ENCODE measurements at places on chromosomes 13 and 19.
A peak's percentile ranks its signal among the peaks of the same experiment; 100 is the strongest.

GRCh38 chr13:81197483-81197882 lies 856.6 kb upstream of the SPRY2 start:
- DNase-seq, result no peak

DNA sequence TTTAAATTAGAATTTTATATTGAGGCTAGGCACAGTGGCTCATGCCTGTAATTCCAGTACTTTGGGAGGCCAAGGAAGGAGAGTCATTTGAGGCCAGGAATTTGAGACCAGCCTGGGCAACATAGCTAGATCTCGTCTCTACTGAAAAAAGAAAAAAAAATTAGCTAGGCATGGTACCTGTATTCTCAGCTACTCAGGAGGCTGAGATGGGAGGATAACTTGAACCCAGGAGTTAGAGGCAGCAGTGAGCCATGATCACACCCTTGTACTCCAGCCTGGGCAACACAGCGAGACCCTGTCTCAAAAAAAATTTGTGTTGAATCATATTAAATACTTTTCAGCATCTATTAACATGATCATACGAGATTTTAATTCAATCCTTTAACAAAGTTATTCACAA lies 4.9 kb downstream of the PMIS2 start:
- no peak for DNase-seq

- DNase-seq, result peak; percentile 34
Observed at GRCh38 chr19:54481326-54481930, 8.3 kb upstream of the CDC42EP5 start.

DNA sequence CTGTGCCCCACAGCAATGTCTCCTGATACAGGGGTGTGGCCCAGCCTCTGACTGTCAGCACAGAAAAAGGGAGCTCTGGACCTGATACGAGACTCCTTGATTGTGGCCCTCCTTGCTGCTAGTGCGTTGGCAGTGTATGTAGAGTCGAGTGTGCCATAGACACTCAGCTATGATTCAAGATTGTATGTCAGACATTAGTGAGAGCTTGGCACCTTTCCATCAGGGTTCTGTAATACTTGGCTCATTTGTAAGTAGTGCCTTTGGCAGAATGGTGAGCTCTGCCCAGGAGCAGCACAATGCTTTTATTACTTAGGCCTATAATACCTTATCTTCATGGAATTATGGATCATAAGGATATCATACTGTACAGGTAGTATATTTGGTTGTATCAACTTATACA lies 83.4 kb downstream of the ATP8A2 start:
- no peak for DNase-seq

DNA sequence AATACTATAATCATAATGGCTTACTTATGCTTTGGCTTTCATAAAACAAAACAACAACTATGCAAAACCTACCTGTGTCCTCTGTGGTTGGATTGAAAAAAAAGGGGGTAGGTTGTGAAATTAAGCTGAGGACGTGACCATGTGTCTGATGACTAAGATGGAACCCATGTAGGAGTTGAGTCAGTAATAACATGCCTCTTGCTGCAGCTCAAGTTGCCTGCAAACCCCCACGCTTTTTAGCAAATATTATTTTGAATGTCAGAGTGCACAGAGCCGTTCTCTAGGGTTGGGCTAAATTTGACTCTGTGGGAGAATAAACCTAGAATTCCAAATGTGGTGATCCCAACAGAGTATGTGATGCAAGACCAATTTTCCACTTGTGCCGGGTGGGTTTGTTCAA lies 209.3 kb downstream of the KCNRG start:
- no peak for DNase-seq

GRCh38 chr13:98525456-98526181 lies 51.3 kb downstream of the STK24 start:
- no peak for DNase-seq

DNA sequence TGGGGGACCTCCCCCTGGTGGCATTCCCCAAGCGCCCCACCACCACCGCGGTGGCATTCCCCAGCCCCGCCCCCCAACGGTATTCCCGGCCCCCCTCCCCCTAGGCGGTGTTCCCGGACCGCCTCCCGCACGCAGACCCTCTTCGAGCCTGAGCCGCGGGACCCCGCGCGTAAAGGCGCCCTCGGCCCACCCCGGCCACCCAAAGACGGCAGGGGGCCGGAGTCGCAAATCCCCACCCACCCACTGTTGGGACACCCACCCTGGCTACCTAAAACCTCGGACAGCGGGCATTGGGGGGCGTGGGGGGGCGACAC lies 22.4 kb downstream of the OLFM2 start:
- no peak for DNase-seq

DNA sequence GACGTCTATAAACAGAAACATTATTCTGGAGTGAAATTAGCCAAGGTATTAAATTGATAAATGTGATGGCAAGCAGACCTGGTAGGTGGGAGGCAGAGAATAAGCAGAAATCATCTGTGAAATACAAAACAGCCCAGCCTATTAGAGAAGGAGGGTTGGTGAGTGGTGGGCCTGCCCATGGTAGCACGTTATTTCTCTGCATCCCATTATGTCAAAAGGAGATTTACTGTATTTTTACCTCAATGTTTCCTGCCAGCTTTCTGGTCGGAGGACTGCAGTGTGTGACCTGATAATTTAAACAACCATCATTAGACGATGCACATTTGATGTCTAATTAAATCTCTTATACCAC lies 200.9 kb downstream of the OXGR1 start:
- no peak for DNase-seq

- no peak for DNase-seq
Observed at GRCh38 chr13:24540236-24541126, 27.9 kb upstream of the PARP4 start.

- DNase-seq, result no peak
Observed at GRCh38 chr19:4722671-4723594, 709 bp downstream of the DPP9 start.

- no peak for DNase-seq
Observed at GRCh38 chr13:29454931-29455481, 140.5 kb downstream of the SLC7A1 start.

GRCh38 chr13:65882810-65883209 lies 1347.3 kb downstream of the PCDH9 start:
- DNase-seq, result no peak

DNA sequence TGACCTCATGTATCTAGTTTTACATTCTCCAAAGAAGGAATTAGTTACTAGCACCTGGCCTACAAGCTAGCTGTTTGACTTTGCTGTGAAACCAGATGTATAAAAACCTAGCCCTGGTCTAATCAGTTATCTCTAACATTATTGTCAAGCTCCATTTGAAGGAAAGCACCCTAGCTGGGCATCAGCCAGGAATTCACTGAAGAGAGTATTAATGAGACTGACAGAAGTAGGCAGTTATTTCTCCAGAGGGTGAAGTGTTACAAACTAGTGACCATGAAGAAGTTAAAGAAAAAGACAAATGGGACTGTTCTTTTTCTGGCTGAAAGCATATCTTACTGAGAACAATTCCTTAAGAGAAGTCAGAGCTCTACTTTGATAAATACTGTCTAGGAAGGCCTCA lies 2529.3 kb upstream of the PCDH20 start:
- DNase-seq, result no peak

- no peak for DNase-seq
Observed at GRCh38 chr13:100336795-100337516, 248.1 kb downstream of the PCCA start.

- DNase-seq, result no peak
Observed at GRCh38 chr19:5823579-5824281, 15.8 kb downstream of the FUT6 start.

DNA sequence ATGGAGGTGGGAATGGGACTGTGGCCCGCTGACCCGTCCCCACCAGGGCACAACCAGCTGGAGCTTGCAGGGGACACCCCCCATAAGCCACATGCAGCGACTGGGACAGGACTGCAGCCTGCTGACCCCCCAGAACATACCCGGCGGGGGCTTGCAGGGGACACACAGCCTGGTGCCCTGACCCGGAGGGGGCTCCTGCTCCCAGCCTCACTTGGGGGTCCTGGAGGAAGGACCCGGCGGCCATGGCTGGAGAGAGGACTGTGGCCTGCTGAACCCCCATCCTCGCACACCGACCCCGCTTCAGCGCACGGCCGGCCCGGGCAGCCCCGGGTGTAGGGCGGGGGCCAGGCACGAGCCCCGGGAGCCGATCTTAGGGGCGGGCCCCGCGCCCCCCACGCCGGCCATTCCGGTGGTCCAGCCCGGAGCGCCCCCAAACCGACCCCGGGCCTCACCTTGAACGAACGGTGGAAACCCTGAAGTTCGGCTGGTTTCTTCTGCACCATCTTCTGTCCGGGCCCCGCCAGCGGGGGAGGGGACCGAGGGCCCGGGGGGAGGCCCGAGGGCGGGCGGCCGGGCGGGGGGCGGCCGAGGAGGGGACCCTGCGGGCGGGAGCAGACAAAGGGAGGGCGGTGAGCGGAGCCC lies 574 bp downstream of the MKNK2 start:
- DNase-seq, result no peak

DNA sequence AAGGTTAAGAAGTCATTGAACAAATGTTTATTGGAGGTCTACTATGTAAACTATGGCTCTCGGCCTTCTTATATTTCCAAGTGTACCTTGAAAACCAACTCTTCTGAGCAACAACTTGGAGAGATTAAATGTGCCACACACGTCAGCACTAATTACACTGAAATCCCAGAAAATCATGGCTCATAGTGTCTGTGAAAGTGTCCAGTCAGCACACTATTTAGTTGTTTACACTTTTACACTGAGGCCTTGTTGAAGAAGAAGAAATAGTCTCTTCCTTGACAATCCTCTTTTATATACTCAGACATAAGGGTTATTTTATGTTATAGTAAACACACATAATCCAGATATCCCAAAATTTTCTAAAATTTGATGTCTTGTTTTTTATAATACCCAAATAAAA lies 30.9 kb upstream of the NBEA start:
- DNase-seq, result no peak

DNA sequence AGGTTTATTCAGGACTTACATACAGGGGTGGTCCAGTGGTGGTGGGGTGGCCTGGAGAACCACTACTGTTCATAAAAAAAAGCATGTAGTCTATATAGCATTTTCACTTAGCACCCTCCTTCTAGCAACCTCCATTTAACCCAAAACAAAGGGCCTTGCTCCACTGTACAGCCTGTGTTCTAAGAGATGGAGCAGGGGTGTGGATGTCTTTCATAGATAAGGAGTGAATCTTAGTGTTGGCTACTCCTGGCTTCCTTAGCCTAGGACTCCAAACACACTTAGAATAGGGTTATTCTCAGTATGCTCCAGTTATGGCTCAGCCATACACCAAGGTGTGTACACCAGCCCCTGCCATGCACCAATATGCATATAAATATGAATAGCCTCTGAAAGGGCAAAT lies 95.2 kb downstream of the ELF1 start:
- no peak for DNase-seq

Data from stimulated activated CD4-positive, alpha-beta T cell treated with anti-CD3 and anti-CD28 coated beads, Interleukin-2, amount 100 ng/mL, for 48 hours (primary cell).